Liver (tissue), 10 donors: ENCODE measurements at places on chromosomes 4 and X.

GRCh38 chr4:11297627-11298026 lies 131.1 kb downstream of the HS3ST1 start:
- DNase-seq, result no peak

- no peak for DNase-seq
These were observed 6.9 kb downstream of the MOB1B start for GRCh38 chr4:70908993-70909556.

GRCh38 chr4:151960449-151961230 lies 199.8 kb upstream of the GATB start:
- DNase-seq, result no peak

DNA sequence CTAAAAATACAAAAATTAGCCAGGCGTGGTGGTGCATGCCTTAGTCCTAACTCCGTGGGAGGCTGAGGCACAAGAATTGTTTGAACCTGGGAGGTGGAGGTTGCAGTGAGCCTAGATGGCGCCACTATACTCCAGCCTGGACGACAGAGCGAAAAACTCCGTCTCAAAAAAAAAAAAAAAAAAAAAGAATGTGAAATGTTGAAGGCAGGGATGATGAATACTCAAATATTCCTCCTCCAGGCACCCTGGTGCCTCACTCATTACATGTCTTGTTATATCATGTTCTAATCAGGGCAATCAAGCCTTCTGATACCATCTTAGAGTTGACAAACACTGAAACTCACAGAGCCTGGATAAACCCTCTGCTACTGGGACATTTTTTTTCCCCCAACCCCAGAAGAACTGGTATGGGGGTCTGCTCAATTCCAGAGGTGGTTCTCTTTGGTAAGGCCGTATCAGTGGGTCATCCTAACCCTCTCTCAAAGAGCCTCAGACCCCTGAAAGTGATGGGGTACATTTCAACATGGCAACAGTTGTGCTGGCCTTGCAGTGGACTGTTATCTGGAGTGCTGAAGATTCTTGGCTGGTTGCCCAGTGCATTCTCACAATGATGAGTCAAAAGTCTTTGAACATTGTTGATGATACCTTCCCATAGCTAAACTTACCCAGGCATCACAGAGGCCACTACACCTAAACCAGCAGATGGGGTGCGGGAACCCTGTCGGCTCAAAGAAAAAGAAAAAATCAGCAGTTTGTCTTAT lies 2.4 kb upstream of the SH3KBP1 start:
- DNase-seq, result no peak

DNA sequence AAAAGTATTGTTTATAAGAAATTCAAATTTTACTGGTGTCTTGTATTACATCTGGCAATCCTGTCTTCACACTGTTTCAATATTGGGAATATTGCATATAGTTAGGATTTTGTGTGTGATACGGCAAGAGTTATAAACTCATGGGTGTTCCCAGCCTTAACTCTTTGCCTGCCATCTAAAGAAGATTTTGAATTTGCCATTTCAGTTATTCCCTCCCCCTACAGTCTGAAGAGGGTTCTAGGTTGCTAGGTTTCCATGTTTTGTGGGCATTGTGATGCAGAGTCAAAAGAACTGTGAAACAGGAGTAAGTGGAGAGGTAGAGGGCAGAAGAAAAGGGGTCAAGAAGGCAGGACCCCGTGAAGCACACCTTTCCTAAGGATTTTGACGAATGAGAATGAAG lies at the start of gene CPXCR1:
CPXCR1 (plus strand) TSS at position 301 of the 400 bp plus-strand sequence. CDS start 6,190 bp downstream, outside the sequence.
- DNase-seq, result no peak
